RPMI7951 (cell line): ENCODE measurements at places on chromosomes 3 and 15. TPM values are rescaled to one million over a fixed set of nuclear protein-coding genes. Genes with fewer than 3 reads are reported as not detected.

AGBL1 gene
- not detected in 2 replicates for total RNA-seq

DUOXA1 gene
- total RNA-seq, result not detected in 2 replicates

GPR171 gene
- total RNA-seq, result not detected in 2 replicates

PCOLCE2 gene
- 2.1 and 2.8 TPM in 2 replicates for total RNA-seq

CEP19 gene
- 9.4 and 11.2 TPM in 2 replicates for total RNA-seq

OR5K2 gene
- total RNA-seq, result not detected in 2 replicates

TLR9 gene
- total RNA-seq, result not detected in 2 replicates

TMC3 gene
- total RNA-seq, result not detected in 2 replicates

PLA2G4D gene
- not detected in 2 replicates for total RNA-seq

RTP3 gene
- total RNA-seq, result not detected in 2 replicates

PLCL2 gene
- total RNA-seq, result 0.12 TPM in 1 of 2 replicates, not detected in the other

CD200R1L gene
- total RNA-seq, result not detected in 2 replicates

CYP1A2 gene
- total RNA-seq, result not detected in 2 replicates

ZNF860 gene
- 0.60 and 1.4 TPM in 2 replicates for total RNA-seq
